Fibroblast of the aortic adventitia (primary cell): ENCODE measurements at places on chromosomes 16 and 17. TPM values are rescaled to one million over a fixed set of nuclear protein-coding genes. Genes with fewer than 3 reads are reported as not detected.

DNA sequence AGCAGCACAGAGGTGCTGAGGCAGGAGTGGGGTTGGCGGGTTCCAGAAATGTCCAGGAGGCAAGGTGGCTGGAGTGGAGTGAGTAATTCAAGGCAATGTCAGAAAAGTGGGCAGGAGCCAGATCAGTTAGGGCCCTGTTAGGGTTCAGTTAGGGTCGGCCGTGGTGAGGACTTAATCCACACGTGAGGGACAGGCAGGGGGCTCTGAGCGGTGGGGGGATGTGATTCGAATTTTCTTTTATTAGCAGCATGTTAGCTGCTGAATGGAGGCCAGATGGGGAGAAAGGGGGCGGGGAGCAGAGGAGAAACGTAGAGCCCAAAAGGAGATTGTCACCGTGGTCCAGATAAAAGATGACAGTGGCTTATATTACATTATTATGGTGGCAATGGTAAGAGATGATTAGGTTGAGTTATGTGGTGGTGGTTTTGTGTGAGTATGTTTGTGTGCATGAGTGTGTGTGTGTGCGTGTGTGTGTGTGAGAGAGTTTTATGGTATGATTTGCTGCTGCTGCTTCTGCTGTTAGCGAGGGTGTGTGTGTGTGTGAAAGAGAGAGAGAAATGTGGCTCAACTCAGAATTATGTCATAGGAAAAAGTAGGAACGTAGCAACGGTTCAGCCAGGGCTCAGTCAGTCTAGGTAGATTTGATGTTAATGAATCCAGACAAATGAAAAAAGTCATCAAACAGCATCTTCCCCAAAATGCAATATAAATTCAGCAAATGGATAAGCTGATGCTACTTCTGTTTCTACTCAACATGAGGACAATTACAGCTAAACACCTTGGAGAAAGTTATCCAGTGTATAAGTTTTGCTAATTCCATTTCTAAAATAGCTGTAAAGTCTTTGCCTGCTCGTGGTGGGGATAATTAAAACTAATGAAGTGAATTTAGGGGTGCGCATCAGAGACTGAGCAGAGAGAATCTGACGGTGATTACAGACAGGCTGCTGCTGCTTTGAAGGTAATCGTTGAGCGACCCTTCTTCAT lies 390.6 kb downstream of the HAPSTR1 start:
- DNase-seq = no peak

DNA sequence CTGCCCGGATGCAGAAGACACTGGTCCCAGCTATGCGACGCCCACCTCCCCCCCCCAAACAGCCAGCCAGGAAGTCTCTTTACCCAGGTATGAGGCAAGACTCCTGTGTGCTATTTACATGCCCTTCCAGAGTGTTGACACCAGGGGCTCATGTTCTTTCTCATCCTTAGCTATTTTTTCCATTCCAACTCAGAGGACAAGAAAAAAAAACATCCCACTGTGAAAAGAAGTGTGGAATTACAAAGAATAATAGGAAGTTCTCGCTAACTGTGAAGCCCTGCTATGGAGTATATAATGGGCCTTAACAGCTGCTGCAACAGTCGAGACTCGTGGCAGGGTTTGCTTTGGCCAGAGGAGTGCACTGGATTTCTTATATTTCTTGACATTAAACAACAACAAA lies 584.9 kb downstream of the CDH13 start:
- DNase-seq = no peak

GRCh38 chr16:2481676-2482075 lies 6.7 kb downstream of the TBC1D24 start:
- no peak for DNase-seq

- DNase-seq = no peak
These were observed 193.7 kb downstream of the SHCBP1 start for GRCh38 chr16:46427340-46428107.

- no peak for DNase-seq
These were observed 1.5 kb downstream of the ZNF768 start for GRCh38 chr16:30524575-30525568.

DNA sequence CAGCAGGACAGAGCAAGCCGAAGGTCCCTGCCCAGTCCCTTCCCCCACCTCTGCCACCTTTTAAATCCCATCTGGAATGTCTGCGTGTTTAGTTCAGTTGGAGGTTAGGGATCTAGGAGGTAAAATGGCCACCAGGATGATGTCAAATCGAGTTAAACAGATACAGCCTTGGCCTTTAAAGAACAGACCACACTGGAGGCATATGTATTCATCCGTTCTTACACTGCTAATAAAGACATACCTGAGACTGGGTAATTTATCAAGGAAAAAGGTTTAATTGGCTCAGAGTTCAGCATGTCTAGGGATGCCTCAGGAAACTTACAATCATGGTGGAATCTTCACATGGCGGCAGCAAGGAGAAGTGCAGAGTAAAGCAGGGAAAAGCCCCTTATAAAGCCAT lies 167.8 kb upstream of the CACNG5 start:
- DNase-seq = no peak

DNA sequence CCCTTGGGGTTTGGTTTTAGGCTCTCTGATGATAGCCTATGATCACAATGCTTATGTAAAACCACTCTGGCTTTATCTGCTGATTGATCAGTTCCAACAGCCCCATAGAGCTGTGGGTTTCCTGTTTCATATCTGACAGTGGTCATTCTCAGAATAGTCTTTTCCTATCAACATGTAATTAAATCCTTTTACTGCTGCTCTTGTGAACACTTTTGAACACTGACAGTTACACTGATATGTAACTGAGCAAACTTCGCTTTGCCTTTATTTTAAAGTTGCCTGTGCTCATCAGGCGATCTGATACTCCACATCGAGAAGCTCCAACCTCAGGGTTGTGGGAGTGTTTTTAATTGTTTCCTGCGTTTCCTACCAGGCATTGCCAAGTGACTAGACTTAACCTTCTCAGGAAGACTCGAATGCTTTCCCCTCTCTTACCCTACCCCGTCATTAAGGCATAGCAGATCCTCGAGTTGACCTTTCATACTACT lies 17.3 kb upstream of the CLEC18B start:
- DNase-seq = no peak

DNA sequence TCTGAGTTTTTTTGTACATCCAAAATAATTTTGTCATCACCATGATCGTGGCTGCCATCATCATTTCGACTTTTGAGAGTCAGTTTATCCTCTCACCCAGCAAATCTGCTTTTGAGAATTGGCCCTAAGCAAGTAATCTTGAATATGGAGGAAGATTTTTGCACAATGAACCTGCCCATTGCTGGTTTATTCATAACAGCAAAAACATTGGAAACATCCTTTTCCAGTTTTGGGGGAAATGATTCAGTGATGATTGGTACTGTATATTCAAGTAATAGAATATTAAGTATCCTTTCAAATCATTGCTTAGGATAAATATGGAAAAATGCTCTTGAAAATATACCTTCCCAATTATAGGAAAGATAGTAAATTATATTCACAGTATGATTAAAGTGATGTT lies 53.1 kb downstream of the PRKCA start:
- DNase-seq = no peak

DNA sequence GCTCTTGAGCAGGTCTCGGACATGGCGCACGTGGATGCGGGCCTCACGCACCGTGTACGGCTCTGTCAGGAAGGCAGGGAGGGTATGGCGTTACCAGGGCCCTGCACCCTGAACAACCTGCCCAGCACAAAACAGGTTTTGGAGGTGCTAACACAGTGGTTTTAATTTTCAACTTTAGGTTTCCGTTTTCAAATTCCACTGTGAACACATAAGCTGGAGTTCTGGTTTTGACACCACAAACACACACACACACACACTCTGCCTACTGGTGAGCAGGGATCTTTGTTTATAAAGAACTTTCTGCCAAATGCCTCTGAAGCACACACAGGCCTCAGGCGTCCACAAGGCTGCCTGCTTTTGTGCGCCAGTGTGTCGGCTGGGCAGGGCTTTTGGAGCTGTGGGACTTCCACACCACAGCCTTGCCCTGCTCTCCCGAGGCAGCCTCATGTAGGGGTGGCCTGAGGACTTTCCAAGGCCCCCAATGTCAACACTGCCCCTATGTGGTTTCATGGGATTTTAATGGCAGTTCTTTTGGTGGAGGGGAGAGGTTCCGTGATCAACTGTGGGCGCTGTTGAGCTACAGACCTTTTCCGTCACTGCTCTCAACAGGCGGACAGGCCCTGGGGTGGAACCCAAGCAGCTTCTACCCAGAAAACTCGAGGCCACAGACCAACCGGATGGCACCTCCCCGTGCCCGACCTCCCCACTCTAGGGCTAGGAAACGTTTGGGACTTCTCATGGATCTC lies 9.4 kb downstream of the CLUH start:
- DNase-seq = no peak

CACNA1H gene
- total RNA-seq = 2.7 TPM in 1 of 2 replicates, not detected in the other

TMIGD1 gene
- not detected in 2 replicates for total RNA-seq

MAP2K4 gene
- 12.9 and 26.5 TPM in 2 replicates for total RNA-seq
